ENCODE measurements at places on chromosomes 6 and 20.

GRCh38 chr20:24963672-24964505 lies 14.8 kb downstream of the CST7 start:
- no peak for DNase-seq

- peak; percentile 86 for DNase-seq
Observed at GRCh38 chr20:62088258-62089127, 22.8 kb upstream of the TAF4 start.

DNA sequence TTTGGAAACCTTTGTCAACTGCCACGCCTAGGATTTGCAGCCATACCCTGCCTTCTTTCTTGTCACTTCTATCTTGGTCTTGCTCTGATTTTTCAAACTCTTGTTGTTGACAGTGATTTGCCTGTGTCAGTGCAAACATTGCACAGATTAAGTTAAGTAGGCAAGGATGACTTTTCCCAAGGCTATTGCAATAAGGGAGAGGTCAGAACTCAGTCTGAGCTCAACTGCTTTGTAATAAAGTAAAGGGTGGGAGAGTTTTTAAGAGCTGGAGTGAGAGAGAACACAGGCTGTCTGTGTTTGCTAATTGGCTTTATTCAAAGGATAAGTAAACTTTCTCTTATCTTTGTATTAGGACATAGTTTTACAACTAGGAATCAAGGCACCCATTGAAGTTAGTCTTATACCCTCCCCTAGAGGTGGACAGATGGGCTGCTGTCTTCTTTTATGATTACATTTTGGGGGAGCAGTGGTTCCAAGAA lies 448.6 kb downstream of the PHF3 start:
- no peak for DNase-seq

DNA sequence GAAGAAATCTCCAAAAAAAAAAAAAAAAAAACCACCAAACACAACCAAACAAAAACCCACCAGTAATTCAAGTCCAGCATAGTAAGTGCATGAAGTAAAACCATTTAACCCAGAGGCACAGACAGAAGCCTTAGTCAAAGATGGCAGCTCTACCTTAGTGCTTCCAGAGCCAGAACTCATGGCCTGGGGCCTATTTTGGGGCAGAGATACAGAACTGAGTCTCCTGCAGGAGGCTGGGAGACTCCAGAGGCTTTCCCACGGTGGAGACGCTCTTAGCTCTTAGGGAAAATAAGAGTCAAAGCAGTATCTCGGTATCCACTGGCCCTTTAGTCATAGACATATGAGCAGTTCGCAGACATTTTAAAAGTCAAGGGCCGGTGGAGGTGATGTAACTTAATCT lies 129.5 kb downstream of the GPX5 start:
- DNase-seq = no peak

- DNase-seq = peak; percentile 14
Observed at GRCh38 chr6:126040826-126041225, 54.5 kb downstream of the TRMT11 start.

DNA sequence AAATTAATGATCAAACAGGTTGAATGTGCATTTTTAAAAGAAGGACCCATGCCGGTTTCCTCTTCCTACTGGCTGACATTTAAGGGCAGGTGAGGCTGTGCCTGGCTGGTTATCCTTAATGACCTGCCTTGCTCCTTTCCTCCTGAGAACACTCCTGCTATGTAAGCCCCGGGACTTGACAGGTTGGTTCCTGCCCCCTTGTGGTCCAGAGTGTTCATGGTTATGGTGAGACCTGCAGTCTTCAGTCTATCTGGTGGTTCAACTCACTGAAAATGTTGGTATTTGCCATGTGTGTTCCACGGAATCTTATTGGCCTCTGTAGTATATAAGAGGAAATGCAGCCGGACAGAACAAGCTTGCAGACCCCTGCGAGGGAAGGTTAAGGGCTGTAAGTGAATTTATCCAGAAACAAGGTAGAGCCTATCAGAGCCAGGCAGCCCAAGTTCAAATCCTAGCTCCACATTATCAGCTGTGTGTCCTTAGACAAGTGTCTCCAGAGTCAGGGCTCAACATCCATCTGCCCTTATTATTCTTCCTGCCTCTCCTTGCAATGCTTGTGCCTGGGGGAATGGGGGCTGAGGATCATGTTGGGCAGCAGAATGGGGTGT lies 5.2 kb upstream of the BPIFA3 start:
- DNase-seq = peak; percentile 55

DNA sequence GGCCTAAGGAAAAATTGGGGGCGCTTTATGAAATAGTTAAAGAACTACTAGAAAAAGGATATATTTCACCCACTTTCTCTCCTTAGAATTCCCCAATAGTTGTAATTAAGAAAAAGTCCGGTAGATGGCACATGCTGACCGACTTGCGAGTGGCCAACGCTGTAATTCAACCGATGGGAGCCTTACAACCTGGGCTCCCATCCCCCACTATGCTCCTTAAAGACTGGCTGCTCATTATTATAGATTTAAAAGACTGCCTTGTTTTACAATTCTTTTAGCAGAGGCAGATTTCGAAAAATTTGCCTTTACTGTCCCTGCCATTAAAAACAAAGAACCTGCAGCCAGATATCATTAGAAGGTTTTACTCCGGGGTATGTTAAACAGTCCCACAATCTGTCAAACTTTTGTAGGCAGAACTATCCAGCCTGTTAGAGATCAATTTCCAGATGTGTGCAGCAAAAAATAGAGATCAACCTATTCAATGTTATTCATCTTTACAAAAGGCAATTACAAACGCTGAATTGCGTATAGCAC lies 58.5 kb upstream of the PRSS16 start:
- DNase-seq = peak; percentile 63

DNA sequence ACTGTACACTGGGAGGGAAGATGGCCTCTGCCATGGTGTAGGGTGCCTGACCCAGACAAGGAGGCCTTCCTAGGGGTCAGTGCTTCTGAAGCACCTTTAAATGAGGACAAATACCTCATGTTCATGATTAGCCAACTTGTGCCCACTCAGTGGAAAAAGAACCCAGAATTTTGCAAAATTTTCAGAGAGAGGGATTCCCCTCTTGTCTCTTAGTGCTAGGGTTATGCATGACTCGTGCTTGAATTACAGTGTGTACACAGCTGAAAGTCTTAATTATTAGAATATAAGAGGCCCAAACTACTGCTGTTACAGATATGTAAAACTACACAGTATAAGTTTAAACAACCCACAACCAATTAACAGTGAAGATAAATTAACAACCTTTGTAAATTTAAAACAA lies 38.0 kb downstream of the HLA-G start:
- no peak for DNase-seq

- DNase-seq = peak; percentile 84
Observed at GRCh38 chr20:3115190-3116107, 30.9 kb upstream of the AVP start.

DNA sequence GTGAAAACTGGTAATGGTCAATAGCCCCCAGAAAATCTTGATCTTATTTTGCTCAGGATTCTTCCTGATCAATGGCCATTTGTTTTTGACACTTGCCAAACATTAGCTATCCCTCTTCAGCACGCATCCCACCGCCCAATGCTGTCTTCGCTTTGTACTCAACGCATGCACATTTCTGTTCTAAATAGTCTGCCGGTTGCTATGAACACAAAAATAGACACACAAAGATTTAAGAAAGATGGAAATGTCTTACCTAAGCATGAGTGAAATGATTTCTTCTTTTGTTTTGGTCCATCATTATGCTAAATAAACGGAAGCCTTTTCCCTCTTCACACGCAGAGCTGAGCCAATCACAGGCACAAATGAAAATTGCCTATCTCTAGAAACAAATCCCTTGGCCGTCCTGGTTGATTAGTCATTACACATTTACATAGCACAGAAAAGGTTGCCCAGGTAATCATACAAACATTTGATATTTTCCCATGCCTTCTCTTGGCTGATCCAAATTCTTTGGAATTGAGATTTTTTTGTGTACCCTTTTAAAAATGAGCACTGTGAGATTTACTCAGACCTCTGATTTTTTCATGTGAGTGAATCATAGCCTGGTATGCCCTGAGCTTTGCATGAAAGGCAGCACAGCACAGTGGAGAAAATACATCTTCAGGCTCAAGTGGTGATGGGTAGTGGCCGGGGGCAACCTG lies 70.5 kb upstream of the FAM184A start:
- no peak for DNase-seq

GRCh38 chr6:130152908-130153510 lies 69.7 kb downstream of the SAMD3 start:
- DNase-seq = no peak

DNA sequence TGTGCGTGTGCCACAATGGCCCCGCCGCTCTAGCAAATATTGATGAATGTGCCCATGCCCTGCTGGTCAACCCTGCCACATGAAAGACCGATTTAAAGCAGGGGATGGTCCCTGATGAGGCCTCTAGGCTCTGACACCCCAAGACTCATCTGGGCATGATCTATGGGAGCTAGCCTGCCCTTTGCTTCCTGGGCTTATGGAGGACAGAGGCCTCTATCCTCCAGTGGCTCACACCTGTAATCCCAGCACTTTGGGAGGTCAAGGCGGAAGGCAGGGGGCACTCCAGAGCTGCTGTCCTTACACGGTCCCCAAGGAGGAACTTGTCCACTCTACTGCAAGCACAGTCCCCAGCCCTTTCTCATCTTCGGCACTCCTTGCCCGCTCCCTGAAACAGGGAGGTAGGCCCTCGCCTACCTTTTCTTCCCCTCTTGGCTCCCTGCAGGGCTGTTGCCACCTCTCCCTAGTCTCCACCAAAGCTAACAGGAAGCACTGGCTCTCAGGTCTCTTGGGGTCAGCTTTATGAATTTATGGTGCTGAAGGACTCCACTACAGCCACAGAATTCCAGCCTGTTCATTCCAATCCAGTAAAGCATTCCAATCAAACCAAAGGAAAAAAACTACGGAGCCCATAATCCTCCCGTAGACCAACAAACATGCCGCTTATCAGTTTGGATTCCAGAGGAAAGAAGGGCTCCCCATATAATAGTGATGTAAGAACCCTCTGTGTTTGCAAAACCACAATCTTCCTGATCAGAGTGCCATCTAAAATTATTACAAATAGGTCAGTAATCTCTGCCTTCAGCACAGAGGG lies 48.7 kb upstream of the FOXQ1 start:
- DNase-seq = peak; percentile 22

- no peak for DNase-seq
Observed at GRCh38 chr6:46376562-46377061, 114.6 kb downstream of the RCAN2 start.

Data from urothelium cell line (cell line).